ENCODE measurements at places on chromosomes 11 and 22. TPM values are rescaled to one million over a fixed set of nuclear protein-coding genes. Genes with fewer than 3 reads are reported as not detected.

The PRSS23 gene
- total RNA-seq, result 2.9 TPM

The KIF18A gene
- total RNA-seq, result 9.1 TPM

The ISX gene
- not detected for total RNA-seq

The IL10RA gene
- 2.2 TPM for total RNA-seq

The SPON1 gene
- total RNA-seq, result 7.0 TPM

The MAP6 gene
- total RNA-seq, result 3.6 TPM

The FJX1 gene
- 12.4 TPM for total RNA-seq

The CCDC82 gene
- 9.2 TPM for total RNA-seq

The CYP2D6 gene
- 1.5 TPM for total RNA-seq

The KRTAP5-8 gene
- total RNA-seq, result 0.22 TPM

The OSBP2 gene
- 1.9 TPM for total RNA-seq
